C1 segment of cervical spinal cord (tissue), 14 donors: ENCODE measurements at places on chromosomes 3 and 15.
A peak's percentile ranks its signal among the peaks of the same experiment; 100 is the strongest.

DNA sequence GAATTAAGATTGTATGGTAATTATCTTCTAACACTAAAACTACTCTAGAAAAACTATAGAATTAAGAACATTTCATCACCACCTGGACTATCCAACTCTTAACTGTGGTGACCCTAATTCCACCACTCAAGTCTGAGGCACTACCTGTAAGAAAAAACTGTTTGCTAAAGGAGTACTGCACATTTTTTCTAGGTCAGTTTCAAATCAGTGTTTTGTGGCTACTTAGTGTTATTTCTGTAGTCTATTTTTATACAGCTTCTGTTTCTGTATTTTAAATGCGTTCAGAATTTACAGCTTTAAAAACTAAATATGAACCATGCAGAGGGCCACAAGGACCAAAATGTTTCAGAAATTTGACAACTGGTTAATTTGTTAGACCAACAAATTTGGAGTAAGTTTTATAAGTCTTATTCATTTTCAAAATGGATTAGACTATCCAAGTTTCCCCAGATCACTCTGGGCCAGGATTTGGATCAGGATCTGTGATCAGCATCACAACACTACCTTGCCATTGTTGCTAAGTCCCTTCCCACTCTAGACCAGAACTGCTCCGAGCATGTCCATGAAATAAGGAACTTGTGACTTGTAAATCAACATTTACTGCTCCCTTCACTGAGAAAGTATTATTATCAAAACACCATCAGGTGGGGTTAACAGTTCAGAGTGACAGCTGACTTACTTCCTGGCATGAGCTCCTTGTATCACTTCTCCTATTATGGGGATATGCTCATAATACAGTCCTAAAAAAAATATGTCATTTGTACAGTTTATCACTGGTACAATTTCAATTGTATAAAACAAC, 8.6 kb downstream of the GLT8D1 start:
- no peak for DNase-seq

GRCh38 chr3:10374311-10374710, 53.4 kb upstream of the SEC13 start:
- no peak for DNase-seq

- no peak for DNase-seq
Observed at GRCh38 chr3:172177046-172177445, 137.7 kb downstream of the FNDC3B start.

GRCh38 chr3:20062996-20063395, 22.8 kb downstream of the KAT2B start:
- DNase-seq = no peak

DNA sequence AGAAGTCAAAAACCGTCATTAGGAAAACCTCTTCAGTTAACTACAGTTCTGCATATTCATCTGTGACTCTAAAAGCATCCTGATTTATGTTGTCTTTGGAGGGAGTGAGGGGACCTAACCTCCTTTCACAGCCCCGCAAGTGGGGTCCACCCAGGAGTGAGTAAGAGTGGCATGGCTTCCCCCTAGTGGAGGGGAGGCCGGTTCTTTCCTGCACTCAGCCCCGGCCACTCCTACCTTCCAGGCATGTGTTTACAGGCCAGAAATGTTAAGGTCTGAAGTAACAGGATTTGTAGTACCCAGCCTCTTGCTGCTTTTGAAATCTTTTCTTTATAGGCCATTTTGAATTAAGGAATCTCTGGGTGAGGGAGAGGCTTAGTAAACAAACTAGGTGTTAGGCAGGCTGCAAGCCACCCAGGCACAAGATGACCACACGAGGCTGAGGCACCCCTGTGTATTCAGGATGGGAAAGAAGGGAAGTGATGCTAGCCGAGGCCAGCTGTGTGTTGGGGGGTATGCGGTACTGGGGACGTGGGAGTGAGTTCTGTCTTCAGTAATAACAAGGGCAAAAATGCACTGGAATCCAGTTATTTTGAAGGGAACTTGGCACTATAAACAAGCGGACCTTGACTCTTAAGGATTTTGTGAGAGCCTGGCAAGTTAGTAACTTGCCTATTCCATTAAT, 50.5 kb downstream of the CTDSPL start:
- no peak for DNase-seq

GRCh38 chr15:34841262-34841725, 45.9 kb upstream of the ACTC1 start:
- DNase-seq = no peak

DNA sequence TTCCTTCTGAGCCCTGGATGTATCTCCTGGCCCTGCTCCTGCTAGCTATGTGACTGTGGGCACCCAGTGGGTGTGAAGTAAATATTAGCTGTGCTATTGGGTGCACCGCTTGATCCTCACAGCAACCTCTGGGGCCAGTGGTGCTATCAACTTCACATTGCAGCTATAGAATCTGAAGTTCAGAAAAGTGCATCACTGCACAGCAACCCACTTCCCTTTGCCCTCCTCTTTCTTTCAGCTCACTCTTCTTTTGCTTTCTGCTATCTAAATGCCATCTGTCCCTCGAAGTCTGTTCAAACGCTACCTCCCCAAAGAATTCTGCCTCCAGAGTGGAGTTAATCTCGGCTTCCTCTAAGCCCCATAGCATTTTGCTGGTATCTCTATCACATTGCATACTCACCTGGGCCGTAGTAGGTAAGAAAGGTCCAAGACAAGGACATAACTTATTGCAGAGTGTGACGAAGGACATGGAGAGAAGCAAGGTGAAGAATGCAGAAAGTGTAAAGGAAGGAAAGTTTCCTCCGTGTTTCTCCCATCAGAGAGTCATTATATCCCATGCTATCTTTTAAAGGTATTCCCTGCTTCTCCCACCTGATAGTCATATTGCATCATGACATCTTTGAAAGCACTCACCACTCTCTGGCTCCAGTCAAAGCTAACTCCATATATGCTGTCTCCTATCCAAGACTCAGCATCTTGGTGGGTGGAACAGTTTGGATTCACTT, 57.1 kb upstream of the BCL6 start:
- no peak for DNase-seq

DNA sequence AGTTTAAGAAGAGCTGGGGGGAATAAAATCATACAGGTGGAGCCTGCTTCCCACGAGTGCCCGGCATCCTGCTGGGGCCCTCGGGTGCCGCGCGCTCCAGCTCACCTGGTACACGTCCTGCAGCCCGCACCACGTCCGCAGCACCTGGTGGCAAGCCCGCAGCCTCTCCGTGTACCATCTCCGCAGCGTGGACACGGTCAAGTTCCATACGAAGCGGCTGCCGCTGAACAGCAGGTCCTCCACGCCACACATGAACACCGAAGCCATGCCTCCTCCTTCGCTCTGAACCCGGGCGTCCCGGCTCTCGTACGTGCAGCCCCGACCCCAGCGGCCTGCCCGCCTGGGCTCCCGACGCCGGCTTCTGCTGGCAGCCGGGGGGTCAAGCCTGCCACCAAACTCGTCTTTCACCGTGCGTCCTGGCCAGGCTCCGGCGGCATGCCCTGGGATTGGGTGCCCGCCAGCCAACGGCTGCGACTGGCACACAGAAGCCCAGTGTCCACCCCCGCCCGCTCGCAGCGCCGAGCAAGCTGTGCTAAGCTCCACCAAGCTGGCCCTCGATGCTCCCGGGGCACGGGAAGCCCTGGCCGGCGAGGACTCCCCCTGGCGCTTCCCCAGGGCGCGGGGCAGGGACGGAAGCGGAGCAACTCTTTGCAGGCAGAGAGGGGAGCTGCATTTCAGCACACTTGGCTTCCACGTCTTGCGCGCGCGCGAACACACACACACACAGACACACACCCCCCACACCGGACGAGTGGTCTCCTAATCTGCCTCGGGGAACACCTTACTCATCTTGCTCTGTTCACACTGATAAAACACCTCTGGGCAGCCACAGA, at the start of gene FRMD4B:
TSS of gene FRMD4B (minus strand) at position 366 of the 833 bp plus-strand sequence. CDS start at position 267, 99 bp downstream.
- DNase-seq = peak; percentile 91

GRCh38 chr3:192332386-192333291, 394.7 kb downstream of the FGF12 start:
- DNase-seq = no peak
